ENCODE measurements at places on chromosomes 2 and 18.
A peak's percentile ranks its signal among the peaks of the same experiment; 100 is the strongest.

DNA sequence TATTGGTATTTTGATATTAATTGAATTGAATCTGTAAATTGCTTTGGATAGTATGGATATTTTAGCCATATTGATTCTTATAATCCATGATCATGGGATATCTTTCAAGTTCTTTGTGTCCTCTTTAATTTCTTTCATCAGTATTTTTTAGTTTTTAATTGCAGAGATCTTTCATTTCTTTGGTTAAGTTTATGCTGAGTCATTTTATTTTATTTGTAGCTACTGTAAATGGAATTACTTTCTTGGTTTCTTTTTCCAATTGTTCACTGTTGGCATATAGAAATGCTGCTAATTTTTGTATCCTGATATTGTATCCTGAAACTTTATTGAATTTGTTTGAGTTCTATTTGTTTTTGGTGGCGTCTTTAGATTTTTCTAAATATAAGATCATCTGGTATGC is 79.5 kb upstream of the DSEL start:
- DNase-seq: no peak

- no peak for DNase-seq
Observed at GRCh38 chr2:172372436-172372835, 55.0 kb upstream of the ITGA6 start.

DNA sequence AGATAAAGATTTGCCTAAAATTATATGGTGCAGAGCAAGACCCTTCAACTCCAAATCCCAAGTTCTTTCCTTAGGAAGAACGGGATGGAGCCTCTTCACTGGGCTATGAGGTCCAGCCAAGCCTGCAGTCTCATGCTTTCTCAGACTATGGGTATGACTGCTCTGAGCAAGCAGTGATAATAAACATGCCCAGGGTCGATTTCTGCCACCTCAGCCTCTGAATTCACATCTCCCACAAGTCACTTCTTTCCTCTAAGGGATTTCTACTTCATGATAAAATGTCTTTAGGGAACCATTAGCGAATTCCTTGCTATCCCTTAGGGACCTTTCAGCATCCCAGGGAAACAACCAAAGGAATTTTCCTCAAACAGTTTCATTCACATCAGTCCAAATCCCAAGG is 94.8 kb downstream of the GFPT1 start:
- no peak for DNase-seq

DNA sequence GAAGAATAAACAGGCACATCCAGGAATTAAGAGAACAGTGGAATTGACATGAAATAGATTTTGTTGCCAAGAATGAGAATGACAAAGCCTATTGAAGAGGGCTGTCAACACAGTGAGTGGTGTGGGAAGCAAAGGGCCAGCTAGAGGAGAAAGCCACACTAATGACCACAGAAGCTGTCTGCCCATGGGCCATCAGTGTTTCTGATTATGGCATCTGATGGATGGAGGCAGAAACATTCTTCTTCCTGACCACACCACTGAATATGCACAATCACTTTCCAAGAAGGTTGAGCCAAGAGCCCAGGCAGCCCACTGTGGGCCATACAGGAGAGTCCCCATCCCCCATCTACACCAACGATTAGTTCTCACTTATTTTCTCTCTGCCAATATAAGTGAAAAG is 146.0 kb upstream of the SH3BP4 start:
- no peak for DNase-seq

DNA sequence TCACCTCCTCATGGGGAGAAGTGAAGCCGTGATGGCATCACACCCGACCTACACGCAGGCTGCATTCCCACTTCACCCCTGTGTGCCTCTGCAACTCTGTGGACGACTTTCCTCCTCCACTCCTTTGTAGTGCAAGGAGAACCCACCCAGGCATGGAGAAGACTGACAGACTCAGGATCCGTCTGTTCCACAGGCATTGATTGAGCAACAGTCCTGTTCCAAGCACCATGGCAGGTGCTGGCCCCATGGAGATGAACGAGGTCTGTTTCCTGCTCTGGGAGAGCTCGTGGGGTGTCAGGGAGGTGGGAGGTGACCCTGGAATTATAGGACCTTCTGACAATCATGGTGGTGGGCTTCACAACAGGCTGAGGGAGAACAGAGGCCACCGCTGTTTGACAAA is 284.7 kb upstream of the HDAC4 start:
- no peak for DNase-seq

DNA sequence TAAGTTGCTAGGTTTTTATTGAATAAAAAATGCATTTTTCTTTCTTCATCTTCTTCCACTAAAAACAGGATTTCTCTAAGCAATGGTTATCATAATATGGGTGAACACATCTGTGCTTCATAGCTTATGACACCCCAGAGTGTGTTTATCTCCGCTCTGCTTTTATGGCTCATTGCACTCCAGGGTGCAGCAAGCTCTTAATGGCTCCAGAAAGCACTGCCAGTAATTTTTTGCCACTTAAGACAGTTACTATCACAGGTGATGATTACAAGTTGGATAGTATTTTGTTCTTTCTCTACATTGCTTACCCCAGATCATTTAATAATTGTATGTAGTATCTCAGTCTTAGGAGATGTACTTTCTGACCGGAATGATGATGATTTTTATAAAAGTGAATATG is 239.3 kb upstream of the CDH20 start:
- DNase-seq: no peak

DNA sequence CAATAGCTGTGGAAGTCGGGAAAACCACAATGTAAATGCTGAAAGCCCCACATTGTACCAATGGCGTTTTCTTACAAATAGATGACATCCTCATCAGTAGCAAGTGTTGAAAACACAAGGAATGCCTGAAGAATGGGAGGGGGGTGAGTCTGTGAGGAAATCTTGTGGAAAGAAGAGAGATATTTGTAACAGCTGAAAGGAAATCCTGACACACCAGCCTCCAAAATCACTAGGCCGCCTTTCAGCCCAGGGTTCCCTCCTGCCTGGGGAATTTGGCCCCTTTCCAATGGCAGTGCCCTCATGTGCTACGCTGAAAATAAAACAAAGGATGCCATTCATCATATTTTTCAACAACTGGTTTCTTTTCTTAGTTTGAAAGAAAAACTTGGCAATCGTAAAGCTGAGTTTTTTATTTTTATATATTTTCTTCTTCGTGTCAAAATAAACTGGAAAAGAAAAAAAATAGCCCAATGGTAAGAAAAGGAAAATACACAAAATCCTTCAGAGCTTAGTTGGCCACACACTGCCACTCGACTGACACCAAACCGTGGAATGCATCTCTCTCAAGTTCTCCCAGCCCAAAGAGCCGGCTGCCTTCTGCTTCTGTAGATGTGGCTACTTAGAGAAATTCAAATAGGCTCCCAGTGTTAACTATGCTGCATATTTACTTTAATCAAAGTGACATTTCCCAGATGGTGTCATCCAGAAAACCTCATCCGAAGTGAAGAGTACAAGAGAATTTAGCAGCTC is 52.0 kb downstream of the FTCDNL1 start:
- DNase-seq: no peak

DNA sequence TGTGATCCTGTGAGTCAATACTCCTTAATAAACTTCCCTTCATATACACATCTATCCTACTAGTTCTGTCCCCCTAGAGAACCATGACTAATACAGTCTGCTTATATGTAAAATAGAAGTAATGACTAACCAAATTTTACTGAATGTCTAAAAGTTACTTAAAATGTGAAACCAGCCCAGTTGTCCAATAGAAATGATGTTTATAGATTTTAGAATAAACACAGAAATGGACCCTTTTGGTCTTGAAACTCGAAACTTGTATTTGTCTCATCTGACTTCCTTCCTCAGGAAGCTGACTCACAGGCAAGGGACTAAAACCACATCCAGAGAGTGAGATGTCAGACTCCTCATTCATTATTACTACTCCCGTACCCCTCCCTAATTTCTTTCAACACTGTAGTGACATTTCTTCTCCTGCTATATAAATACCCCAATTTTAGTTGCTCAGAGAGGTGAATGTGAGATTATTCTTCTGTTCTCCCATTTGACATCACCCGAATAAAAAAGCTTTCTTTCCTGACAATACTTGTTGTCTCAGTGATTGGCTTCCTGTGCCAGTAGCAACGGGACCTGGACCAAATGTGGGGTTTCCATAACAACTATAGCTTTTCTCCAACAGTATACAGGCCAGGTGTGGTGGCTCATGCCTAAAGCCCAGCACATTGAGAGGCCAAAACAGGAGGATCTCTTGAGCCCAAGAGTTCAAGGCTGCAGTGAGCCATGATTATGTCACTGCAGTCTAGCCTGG is 486.0 kb downstream of the ERBB4 start:
- peak; percentile 46 for DNase-seq

DNA sequence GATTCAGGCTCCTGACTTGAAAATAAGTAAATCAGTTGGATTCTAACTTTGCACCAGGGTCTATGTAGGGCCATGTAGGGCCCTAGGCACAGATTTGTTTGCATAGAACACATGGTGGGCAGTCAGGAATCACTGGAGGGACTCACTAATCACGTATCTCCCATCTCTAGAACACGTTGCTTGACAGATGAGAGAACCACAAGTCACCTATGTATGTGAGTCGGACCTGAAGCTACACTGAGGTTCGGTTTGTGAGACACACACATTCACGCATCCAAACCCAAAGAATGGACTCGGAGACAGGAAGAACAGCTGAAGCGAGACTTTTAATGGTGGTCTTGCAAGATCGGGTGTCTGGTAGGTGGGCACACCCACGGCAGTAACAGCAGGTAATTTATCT is 157.0 kb downstream of the ZNF516 start:
- no peak for DNase-seq

DNA sequence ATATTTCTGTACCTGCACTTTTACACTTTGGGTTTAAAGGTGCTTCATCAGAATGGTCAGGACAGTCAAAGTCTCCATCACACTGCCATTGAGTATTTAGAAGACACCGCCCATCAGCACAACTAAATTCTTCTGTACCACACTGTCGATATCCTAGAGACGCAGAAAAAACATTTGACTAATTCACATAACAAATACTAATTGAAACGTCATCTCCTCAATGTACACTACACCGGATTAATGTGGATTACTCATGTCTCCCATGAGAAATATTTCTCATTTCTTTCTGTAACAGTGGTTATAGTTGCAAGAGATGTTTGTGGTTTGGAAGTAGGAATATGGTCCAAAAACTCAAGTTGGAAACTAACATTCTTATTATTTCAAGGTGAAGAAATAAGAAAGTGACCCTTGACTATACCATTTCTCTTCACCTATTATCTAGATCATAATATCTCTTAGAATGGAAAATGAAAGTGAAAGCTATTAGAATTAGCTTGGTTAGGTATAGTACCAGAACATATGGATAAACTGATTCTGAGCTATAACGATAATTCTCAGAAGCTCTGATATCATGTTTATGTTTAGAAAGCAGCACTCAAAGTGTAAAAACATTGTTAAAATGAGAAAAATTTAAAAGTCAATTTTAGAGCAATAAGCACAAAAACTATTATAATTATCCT is 1627.7 kb downstream of the LRP1B start:
- peak; percentile 31 for DNase-seq

- no peak for DNase-seq
Observed at GRCh38 chr2:22442051-22442450, 942.9 kb upstream of the KLHL29 start.

- no peak for DNase-seq
Observed at GRCh38 chr2:214575465-214575864, 164.6 kb downstream of the VWC2L start.

DNA sequence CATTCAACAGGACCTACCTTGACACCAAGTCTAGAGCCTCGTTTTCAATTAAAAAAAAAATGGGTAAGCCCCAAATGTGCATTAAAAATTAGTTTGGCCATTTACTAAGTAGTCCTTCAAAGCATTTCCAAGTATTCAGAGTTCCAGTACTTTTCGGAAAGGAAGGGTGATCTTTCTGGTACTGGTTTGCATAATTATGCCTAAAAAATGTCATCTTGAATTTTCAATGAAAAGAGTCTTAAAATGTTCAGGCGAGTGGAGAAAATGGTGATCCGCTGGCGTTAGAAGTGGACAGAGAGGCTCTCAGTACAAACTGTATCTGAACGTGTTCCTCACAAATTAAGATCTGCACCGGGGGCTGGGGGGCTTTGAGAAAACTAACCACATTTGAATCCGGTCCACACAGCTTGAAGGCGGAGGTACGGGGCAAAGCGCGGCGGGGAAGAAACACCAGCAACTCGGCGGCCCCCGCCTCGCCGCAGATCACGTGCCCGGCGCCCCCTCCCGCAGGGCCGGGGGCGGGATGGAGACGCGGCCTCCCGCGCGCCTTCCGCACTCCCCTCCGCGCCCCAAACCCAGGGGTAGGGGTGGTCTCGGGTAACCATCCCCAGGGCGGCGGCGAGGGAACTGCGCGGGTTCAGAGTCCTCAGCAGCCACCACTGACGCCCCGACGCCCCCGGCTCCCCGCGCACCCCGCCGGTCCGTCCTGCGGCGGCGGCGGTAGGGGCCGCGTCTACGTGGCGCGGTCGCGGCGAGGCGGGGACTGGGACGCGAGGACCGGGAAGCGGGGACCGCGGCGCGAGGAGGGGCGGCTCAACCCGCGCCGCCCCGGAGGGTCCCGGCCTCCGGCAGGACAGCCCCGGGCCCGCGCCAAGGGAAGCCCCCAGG is 564 bp downstream of the LPIN2 start:
- peak; percentile 59 for DNase-seq

GRCh38 chr2:46471019-46471583 is 8.3 kb upstream of the TMEM247 start:
- DNase-seq: no peak

DNA sequence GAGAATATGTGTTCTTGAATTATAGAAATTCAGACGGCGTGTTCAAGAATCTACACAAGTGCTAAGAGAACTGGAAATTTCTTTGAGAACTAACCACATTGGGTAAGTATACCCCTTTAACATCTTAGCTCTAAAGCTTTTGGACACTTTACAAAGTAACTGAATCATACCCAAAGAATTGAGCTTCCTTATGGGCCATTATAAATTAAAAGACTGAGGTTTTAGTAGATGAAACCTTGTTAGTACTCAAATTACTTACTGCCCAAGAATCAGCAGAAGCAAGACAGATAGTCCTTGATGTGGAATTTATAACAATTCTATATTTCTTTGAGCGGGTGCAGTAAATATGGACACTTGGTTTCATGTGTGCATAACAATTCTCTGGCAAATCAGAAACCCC is 168.3 kb downstream of the PRPF40A start:
- peak; percentile 32 for DNase-seq

- DNase-seq: no peak
Observed at GRCh38 chr2:88022669-88022921, 6.2 kb upstream of the RNU2-63P start.

GRCh38 chr18:36572135-36572856 is 256.5 kb downstream of the TPGS2 start:
- DNase-seq: peak; percentile 72

GRCh38 chr2:48677450-48677849 is 59.8 kb downstream of the GTF2A1L start:
- DNase-seq: no peak

Data from foreskin fibroblast (primary cell).